Activated T-cell treated with anti-CD3 and anti-CD28 coated beads, Interleukin-2, amount 50 U/mL, for 1 hour (primary cell): ENCODE measurements at places on chromosomes 5 and 9.

DNA sequence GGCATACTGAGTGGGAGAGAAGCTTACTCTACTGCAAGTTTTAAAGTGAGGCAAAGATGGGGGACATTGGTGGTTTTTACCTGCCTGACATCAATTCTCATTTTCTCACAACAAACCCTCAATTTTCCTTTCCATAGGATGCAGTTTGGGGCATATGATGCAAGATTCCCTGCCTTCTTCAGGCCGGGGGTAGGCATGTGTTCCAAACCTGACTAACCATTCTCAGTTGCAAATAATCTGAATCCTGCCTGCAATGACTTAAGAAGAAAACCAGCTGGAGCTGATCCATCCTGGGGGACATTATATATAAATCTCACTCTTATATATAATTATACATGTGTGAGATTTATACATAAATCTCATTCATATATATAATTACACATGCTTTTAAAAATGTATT is 223.6 kb upstream of the EFNA5 start:
- no peak for DNase-seq

DNA sequence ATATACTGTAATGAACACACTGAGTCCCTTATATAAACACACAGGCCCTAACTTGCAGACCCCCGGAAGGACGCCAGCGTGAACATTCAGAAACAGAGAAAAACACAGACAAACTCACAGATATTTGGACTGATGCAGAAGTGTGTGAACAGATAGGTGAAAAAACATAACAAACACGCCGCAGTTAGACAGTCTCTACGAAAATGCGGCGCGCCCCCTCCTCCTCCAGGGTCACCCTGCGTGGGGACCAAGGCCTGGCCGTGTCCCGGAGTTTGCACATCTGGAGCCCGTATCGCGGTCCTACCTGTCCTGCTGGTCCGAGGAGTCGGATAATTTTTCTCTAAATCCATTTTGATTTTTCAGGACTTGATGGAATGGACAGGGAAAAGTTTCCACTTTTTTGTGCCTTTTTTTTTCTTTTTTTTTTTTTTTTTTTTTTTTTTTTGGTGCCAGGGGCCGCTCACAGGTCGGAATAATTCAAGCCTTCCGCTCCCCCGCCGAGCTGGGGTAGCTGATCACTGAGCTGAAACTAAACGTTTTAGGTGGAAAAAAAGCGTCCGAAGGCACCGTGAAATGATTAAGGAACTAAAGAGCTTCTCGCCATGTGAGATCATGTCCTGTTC is at the start of gene PAX5:
TSS of gene PAX5 (minus strand) at position 587 of the 623 bp plus-strand sequence. CDS start at position 350, 237 bp downstream.
- no peak for DNase-seq

- DNase-seq = no peak
Measured at GRCh38 chr5:2143088-2143487, 260.4 kb upstream of the IRX4 start.

- no peak for DNase-seq
Measured at GRCh38 chr5:154771383-154771901, 16.3 kb downstream of the LARP1 start.

- no peak for DNase-seq
Measured at GRCh38 chr5:92242170-92242569, 859.1 kb upstream of the ARRDC3 start.

DNA sequence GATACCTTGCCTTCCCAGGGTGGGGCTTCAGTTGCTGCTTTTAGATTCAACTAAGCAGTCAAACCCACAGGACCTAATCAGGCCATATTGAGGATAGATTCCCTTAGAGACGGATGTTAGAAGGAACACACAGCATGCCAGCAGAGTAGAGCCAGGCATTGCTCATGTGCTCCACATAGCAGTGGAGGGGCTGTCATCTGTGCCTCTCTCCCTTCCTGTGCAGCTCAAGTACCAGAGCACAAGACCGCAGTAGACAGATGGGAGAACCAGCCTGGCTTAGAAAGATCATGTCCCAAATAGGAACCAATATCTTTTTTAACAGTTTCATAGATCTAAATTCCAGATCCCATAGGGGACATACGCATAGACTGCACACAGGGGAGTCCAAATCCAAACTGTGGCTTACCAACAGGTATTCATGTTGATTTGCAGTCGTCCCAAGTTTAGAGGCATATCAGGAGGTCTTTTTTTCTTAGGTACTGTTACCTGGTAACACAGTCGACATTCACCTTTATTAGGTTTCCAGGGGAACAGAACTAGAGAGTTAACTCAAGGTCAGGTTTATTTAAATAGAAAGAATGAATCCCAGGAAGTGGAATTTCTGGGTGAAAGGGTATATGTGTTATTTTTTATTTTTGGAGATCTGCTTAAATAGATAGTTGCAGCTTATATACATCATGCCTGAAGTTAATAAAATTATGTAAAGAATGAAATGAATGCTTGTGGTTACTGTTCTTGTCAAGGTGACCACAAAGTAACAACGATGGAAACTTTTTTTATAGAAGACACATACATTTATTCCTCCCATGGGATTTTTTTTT is 43.5 kb upstream of the PCAT7 start:
- DNase-seq = no peak

DNA sequence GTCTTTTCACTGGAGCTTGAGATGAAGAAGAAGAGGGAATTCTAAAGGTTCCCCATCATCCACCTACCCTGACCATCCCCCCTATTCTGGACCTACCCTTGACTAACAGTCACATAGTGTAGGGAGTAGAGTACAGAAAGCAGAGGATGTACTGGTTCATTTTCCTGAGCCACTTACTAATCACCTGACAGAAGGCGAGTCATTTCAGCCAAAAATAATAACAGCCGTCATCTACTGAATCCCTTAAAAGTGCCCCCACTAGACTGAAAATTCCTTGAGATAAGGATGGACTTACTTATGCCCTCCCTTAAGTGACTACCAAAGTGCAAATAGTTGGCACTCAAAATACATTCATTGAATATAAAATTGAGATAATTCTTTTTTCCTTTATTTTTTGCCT is 112.2 kb downstream of the FOXD1 start:
- no peak for DNase-seq
